Activated T-helper 9 cell treated with anti-CD3 and anti-CD28 coated beads, Interleukin-2, amount 50 U/mL, for 16 hours (primary cell): ENCODE measurements at places on chromosomes 7 and 10.

DNA sequence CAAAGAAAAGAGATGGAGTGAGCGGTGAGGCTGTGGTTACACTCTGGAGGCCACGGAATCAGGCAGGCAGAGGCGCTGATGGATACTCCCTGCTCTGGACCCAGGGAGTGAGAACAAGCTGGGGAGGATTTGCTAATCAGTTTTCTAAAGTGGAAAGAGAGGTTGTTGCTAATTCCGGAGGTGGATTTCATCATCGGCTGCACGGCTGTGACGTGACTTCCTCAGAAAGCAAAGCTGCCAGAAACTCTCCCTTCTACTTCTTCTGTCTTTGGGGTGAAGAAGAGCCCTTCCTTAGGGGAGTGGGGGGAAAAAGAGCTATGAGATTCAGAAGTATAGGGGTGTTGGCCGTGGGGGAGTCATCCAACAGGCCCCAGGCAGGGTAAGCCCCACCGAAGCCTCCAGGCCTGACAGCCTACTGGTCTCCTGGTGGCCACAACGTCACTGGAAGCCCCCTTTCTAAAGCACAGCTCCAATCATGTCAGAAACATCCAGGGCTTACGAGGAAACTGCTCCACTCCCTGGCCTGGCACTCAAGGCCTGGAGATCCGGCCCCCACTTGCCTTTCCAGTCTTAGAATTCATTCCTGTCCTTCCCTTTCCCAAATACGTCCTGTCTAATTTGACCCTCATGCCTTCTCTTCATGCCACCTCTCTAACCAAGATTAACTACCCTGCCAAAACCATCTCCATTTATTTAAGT lies 114.5 kb downstream of the HIP1 start:
- DNase-seq = no peak

DNA sequence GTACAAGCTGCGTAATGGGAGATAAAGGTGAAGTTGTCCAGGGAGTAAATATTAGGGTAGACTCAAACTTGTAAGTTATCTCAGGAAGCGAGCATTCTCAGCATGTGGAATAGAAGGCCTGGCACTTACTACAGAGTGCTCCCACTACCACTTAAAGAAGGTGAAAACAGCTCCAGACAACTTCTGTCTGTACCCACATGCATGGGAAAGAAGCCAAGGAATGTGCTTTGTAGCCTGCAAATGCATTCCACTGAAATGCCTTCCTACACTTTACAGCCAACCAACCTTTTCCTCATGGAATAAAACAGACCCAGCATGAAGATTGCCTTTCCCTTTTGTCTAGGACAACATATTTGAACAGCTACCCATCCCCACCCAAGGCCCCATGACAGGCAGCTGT lies 45.4 kb upstream of the NPSR1 start:
- DNase-seq = no peak

- no peak for DNase-seq
These were observed 43.0 kb upstream of the SHTN1 start for GRCh38 chr10:117047947-117048346.

DNA sequence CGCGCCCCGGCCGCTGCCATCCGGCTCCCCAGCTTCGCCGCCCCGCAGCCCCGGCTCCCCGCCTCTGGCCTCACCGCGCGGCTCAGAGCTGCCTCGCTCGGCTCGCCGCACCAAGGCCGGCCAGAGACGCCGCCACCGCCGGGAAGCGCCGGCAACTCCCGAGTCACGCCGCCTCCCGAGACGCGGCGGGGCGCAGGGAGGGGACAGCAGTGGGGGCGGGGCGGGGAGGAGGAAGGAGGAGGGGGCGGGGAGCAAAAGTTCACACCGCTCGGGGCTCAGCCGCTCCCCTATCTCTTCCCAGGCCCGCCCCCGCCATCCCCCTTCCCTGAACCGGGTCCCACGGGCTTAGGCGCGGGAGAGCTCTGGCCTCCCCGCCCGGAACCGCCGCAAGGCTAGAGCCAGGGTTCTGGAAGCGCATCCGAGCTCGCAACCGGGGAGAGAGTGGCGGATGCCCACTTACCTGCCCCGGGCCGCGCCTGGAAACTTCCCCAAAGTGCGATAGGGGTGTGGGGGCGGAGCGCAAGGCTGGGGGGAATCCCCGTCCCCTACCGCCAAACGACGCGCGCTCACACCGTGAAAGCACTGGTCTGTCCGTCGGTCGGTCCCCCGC lies 1.0 kb downstream of the CHST15 start:
- DNase-seq = peak; percentile 13

GRCh38 chr10:728603-729002 lies 39.1 kb upstream of the DIP2C start:
- no peak for DNase-seq

GRCh38 chr10:17062955-17063484 lies 66.6 kb downstream of the CUBN start:
- DNase-seq = no peak

- no peak for DNase-seq
These were observed 66.2 kb upstream of the MXI1 start for GRCh38 chr10:110141185-110141584.

GRCh38 chr10:30368065-30368718 lies 19.1 kb upstream of the MTPAP start:
- DNase-seq = no peak

DNA sequence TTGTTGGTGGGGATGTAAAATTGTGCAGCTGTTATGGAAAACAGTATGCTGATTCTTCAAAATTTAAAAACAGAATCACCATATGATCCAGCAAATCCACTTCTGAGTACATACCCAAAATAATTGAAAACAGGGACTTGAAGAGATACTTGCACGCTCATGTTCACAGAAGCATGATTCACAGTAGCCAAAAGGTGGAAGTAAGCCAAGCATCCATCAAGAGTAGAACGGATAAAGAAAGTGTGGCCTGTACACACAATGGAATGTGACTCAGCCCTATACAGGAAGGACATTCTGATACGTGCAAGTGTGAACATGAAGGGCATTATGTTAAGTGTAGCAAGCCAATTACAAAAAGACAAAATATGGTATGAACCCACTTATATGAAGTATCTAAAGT lies 696.7 kb upstream of the CELF2 start:
- DNase-seq = no peak

GRCh38 chr10:19592276-19592675 lies 224.0 kb upstream of the PLXDC2 start:
- no peak for DNase-seq

DNA sequence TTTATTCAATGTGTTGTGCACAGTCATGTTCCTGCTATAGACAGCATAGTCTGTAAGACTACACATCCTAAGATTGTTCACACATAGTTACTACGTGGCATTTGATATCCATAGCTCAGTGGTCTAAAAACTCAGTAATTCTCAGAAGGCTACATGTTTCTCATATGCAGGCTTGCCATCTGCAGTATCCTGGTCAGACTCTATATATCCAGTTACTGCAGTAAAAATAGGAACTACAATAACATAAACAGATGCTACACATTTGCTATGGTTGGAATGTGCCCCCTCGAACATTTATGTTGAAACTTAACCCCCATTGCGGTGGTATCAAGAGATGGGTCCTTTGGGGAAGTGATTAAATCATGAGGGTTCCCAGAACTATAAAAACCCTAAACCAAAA lies 1377.8 kb upstream of the LRRTM3 start:
- DNase-seq = no peak

GRCh38 chr7:125529249-125529648 lies 599.6 kb upstream of the POT1 start:
- DNase-seq = no peak

DNA sequence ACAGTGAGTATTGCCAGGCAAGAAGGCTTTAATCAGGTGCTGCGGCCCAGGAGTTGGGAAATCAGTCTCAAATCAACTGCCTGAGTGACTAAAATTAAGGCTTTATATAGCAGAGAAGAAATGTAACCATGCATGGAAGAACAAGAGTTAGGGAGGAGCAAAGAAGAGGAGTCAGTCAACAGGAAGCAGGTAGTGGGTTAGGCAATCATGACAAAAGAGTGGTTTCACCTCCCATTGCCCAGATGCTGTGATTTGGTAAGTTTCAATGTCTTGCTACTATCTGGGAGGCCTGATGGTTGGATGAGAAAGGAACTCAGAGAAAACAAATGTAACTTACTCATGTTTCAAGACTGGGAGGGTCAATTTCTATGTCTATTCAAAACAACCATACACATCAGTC lies 998.3 kb downstream of the GATA3 start:
- DNase-seq = no peak

DNA sequence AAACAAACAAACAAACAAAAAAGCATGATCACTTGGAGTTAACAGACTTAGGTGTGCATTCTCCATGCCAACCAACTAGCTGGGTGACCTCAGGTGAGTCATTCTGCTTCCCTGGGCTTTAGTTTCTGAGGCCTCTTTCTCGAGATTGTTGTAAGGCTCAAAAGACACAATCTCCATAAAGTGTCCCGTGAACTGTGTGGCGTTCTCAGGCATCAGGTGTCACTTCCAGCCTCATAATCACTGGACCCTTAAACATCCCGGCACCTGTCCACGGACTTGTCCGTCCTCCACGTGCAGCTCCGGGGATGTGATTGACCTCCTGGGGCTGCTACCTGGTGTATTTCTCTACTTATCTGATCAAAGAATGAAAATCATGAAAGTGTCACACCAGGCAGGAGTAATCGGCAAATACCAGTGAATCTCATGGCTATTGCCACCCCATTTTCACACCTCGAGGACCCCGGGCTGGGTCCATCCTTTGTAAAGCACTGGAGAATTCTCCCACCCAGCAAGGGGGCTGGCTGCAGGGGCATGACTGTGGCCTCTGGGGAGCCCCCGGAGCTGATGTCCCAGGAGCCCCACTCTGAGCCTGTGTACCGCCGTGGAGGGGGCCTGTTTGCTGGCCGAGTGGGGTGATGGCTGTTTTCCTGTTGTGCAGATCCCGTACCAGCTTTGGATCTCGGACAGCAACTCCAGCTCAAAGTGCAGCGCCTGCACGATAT lies 189.8 kb upstream of the SH2B2 start:
- no peak for DNase-seq

DNA sequence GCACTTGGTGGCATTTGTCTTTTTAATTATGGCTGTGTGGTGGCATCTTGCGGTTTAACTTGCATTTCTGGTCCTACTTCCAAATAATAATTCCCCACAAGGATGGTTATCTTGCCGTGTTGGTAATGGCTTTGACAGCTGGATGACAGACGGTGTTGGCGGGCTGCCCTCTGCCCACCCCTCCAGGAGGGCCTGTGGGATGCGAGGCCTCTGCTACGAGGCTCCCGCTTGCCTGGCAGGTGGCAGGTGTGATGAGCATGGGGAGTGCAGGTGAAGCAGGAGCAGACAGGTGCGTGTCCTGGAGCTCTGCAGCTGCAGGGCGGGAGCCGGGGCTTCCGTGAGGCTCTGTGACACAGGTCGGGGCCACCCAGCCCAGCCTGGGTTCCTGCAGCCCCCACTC lies 11.8 kb downstream of the INPP5A start:
- DNase-seq = no peak

DNA sequence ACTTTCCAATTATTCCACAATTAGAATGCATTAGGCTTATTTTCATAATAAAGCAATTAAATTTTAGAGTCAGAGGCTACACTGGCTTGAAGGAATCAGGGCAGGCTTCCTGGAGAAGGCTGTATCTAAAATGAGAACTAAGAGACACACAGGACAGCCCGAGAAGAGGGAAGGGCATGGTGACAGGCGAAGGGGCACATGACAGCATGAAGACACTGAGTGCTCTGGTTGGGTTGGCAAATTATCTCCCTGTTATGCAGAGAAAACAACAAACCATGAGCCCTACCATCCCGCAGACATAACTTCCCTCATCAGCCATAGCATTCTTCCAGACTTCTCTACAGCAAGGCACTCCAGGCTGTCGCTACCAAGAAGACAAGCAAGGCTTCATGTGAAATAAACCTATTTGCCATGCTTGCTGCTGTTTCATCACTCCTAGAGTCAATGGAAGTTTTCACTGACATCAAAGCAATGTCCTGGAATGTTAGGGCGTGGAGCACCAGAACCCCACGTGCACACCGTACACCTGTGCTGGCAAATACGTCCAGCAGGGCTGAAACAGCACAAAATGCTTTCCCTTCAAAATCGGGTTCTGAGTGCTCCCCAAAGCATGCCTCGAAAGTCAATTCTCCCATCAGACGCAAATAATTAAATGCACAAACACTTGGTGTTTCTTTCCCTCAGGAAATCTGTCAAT lies 21.3 kb downstream of the VOPP1 start:
- no peak for DNase-seq

GRCh38 chr7:155357573-155358041 lies 59.9 kb downstream of the INSIG1 start:
- DNase-seq = no peak

DNA sequence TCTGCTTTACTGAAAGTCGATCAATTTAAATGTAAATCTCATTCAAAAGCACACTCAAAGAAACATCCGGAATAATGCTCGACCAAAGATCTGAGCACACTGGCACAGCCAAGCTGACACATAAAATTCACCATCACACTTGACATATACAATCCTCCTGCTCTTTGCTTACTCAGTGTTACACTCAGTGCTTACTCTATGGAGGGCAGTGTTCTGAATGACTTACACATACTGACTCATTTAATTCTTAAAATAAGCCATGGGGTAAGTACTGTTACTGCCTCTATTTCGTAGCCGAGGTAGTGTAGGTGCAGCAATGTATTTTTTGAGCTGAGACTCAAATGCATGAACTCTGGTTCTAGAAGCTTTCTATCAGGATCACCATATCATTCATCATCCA lies 421.5 kb upstream of the LRRN3 start:
- no peak for DNase-seq

DNA sequence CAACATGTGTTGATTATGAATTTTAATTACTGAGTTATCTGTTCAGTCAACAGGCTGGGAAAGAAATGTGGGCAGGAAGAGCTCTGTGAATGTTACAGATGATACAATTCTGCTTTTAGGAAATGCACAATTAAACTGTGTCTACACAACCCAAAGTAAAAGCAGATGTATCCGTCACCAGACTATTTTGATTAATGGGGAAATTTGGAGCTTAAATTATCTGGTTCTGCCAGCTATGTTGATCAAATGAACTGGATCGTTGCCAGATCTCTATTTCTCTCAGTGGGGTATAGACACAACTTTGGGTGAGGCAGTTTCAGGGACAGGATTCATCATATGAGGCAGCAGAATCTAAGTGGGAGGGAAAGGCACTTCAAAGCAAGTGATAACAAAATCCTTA lies 136.5 kb downstream of the NEUROD6 start:
- DNase-seq = no peak

GRCh38 chr10:125641398-125641797 lies 41.6 kb downstream of the TEX36 start:
- no peak for DNase-seq

- peak; percentile 20 for DNase-seq
These were observed 218.6 kb downstream of the CELF2 start for GRCh38 chr10:11236234-11236633.

GRCh38 chr10:14478604-14479003 lies 147.9 kb upstream of the FRMD4A start:
- no peak for DNase-seq

DNA sequence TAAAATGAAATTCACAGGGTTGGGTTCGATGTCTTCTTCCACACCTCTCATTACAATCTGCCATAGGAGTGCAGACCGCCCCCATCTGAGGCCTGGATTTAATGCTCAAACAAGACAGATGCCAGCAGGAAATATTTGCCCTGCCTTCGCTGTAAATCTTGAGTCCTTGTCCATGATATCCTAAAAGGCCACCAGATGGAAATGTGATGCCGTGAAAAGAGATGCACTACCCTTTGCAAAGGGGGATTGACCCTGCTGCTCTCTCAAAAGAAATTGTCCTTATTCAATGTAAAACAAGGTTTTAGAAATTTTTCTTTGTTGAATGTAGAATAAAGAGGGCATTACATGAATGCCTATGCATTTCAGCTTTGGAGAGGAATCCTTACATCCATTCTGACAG lies 37.5 kb downstream of the AGAP4 start:
- DNase-seq = no peak

GRCh38 chr7:121832347-121832746 lies 40.6 kb upstream of the PTPRZ1 start:
- DNase-seq = no peak
